ENCODE measurements at places on chromosomes 6 and 20.

- DNase-seq, result no peak
These were observed 659 bp downstream of the TAF4 start for GRCh38 chr20:62064770-62065673.

DNA sequence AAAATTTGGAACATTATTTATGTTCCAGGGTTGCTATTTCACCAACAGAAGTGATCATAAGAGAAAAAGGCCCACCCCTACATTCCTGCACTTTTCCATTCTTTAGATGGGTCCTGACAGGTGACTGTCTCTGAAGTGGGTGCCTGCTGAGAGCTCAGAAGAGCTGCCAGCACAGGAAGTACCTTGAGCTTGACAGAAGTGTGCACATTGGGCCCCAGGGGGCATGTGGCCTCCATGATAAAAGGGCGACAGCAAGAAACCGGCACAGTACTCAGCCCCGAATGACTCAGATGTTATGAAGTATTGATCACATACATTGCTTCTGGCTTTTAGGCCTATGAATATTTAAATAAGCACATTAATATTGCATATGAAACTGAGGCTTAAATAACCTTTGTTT, 150.4 kb downstream of the PCSK2 start:
- DNase-seq, result no peak

- no peak for DNase-seq
These were observed 37.3 kb downstream of the PYGB start for GRCh38 chr20:25285091-25285647.

- no peak for DNase-seq
These were observed 393.7 kb downstream of the UTRN start for GRCh38 chr6:144678844-144679243.

GRCh38 chr20:34175079-34175478, 63.0 kb upstream of the EIF2S2 start:
- no peak for DNase-seq

DNA sequence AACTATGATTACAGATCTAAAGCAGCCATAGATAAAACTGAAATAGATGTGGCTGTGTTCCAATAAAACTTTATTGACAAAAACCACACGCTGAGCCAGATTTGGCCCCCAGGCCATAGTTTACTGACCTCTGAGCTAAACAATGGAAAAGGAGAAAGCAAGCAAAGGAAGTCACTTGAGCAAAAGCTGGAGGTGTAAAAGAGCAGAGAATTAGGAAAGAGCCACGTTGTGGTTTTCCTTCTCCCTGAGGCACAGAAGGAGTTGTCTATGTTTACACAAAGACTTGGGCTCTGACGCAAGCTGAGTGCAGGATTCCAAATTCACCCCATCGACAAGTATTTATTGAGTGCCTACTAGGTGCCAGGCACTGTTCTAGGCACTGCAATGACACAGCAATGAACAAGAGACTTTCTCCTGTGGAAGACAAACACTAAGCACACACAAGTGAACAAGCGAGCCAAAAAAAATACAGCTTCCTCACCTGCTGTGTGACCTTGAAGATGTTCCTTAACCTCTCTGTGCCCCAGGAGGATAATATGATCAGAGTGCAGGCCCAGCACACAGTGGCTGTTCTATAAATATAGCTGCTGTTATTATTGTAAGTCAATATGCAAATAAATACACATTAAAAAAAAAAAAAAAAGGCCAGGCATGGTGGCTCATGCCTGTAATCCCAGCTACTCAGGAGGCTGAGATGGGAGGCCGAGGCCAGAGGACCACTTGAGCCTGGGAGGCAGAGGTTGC, 75.4 kb upstream of the PTPN1 start:
- DNase-seq, result no peak

DNA sequence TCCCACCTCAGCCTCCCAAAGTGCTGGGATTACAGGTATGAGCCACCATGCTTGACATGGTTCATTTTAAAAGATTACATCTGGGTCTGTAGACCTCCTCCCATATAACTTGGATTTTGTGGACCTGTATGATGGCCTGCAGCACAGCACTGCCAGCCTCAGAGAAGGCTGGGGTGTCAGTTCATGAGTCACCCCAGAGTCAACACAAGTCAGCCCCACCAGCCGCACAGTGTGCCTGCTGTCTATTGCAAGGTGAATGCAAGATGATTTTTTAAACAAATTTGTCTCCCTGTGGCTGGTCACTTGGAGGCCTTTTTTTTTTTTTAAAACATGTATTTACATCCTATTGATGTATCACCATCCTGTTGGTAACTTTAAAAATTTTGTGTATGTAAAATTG, 76.7 kb downstream of the RREB1 start:
- DNase-seq, result no peak

GRCh38 chr20:33677991-33678702, 3.9 kb upstream of the NECAB3 start:
- DNase-seq, result no peak

GRCh38 chr6:54291146-54291545, 17.1 kb upstream of the TINAG start:
- DNase-seq, result no peak

GRCh38 chr6:109222848-109223247, 127.5 kb downstream of the CEP57L1 start:
- DNase-seq, result no peak

DNA sequence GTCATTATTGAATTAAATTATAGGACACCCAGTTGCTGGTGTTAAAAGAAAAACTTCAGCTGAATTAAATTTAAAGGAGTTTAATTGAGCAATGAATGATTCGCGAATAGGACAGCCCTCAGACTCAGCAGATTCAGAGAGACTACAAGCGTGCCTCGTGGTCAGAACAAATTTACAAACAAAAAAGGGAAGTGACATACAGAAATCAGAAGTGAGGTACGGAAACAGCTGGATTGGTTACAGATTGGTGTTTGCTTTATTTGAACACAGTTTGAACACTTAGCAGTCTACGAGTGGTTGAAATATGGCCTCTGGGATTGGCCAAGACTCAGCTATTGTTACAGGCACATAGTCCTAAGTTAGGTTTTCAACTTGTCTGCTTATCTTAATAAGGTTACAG, 25.8 kb upstream of the TNFRSF21 start:
- no peak for DNase-seq

GRCh38 chr6:94713446-94713845, 863.9 kb upstream of the MANEA start:
- DNase-seq, result no peak

DNA sequence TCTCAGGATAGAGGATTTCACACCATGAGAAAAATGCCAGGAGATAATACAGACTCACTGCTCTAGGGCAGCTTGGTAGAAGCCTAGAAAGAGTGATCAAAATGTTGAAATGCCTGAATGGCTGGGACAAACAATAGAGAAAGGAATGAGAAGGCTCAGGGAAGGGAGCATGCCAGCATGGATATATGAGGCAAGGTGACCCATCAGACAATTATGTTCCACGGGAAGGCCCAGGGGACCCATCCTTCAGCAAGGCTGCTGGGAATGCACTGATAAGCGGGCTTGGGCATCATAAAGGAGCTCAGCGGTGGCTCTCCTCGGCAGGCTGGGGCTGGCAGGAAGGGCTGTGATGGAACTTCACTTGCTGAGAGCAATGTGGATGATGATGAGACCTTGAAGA, 12.2 kb downstream of the HEBP2 start:
- no peak for DNase-seq

DNA sequence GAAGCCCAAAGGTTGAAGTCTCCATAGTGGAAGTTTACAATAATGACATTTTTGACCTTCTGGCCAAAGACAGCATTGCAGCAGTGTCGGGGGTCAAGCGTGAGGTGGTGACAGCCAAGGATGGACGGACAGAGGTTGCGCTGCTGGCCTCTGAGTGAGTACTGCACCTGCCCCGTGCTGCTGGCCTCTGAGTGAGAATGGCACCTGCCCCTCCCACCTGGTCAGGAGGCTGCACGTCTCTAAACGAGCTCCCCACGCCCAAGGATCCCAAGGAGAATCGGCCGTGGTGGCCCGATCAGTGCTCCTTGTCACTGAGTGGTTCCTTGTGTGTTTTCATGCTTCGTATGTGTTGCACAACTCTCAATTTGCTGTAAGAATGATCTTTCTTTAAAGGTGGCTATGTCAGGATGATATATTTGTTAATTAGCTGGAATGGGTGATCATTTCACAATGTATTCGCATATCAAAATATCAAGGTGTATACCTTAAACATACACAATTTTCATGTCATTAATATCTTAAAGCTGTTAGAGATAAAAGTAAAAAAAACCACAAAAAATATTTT, 40.4 kb downstream of the FRMD1 start:
- DNase-seq, result no peak

DNA sequence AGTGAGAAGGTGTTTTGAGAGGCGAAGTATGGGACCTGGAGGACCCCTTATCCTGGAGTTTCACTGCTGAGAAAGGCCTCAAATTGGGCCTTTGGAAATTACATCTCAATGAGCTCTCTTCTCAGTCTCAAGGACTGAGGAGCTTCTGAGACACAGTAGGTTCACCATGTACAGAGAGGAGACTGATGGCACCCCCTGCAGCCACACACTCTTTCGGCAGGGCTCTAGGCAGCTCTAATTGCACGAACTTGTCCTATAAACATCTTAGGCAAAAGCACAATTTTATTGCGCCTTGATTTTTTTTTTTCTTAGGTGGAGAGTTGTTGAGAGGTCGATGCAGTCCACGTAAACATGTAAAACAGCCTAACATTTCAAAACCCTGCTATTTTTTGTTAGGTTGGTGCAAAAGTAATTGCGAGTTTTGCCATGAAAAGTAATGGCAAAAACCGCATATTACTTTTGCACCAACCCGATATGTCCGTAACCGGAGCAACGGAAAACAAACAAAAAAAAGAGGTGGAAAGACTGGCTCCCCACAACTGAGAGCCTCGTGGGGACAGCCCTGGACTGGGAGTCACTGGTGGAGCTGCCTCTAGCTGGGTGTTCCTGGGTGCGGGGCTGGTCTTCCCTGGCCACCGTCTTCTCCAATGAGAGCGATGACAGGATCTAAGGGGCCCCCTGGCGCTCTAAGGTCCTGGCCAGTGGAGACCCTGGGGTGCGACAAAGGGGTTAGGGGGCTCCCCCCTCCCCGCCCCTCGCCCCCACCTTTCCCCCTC, 84.0 kb upstream of the EYA2 start:
- no peak for DNase-seq

DNA sequence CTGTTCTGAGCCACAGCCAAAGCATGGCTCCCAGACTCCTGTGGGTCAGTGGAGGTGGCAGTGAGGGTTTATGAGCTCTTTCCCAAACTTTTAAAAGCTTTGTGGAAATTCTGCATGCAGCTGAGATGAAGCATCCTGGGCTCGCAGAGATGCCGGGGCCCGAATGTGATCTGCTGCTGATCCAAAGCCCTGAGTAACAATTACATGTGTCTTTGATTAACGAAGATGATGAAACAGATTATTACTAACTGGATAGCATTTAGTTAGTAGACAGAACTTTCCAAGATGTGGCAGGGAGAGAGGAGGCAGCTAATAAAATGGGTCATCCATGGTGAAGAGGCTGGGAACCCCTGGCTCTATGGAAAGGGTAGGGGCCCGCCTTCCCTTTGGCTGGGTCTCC, 43.9 kb upstream of the MDFI start:
- DNase-seq, result no peak

DNA sequence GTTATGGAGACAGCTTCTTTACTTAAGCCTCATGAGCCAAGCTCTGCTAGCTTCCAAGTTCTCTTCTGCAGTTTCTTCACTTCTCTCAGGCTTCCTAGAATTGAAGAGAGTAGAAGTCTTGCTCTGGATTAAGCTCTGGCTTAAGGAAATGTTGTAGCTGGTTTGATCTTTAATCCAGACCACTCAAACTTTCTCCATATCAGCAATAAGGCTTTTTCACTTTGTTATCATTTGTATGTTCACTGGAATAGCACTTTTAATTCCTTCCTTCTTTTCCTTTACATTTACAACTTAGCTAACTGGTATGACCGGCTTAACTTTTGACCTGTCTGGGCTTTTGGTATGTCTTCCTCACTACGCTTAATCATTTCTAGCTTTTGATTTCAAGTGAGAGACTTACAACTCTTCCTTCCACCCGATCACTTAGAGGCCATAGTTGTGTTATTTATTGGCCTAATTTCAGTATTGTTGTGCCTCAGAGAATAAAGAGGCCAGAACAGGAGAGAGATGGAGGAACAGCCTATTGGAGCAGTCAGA, 236.6 kb upstream of the BMP2 start:
- DNase-seq, result no peak

Data from stimulated activated CD4-positive, alpha-beta T cell treated with anti-CD3 and anti-CD28 coated beads, Interleukin-15, amount 100 ng/mL, for 48 hours (primary cell).